Right kidney (tissue), 9 donors: ENCODE measurements at places on chromosomes 13 and 19.

DNA sequence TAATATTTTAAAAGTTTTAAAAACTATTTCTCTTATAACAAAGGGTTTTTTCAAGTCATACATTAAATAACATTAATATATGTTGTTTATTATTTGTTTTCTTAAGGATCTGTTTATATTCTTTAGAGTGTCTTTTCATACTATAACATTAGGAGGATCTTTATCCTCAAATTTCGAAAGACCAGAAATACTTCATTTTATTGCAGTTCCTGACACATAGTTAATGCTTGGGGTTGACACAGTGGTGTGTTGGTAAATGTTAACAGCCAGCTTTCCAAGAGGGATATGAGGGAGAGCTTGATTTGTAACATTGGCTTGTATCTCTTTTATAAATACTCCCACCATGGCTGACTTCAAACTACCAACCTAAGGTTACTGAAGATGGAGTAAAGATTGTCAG lies 126.6 kb upstream of the KLF5 start:
- DNase-seq: no peak

GRCh38 chr13:51704399-51705313 lies 99.3 kb downstream of the DHRS12 start:
- DNase-seq: no peak

GRCh38 chr13:111629926-111630325 lies 309.5 kb downstream of the TEX29 start:
- DNase-seq: peak; percentile 25

GRCh38 chr19:55407800-55408532 lies 378 bp upstream of the UBE2S start:
- DNase-seq: peak; percentile 94

- DNase-seq: no peak
Observed at GRCh38 chr19:336067-336614, 8.5 kb downstream of the MIER2 start.

DNA sequence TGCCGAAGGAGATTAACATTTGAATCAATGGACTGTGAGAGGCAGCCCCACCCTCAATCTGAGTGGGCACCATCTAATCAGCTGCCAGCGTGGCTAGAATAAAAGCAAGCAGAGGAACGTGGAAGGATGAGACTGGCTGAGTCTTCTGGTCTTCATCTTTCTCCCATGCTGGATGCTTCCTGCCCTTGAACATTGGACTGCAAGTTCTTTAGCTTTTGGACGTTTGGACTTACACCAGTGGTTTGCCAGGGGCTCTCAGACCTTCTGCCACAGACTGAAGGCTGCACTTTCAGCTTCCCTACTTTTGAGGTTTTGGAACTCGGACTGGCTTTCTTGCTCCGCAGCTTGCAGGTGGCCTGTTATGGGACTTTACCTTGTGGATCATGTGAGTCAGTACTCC lies 14.7 kb downstream of the NHLRC3 start:
- no peak for DNase-seq

GRCh38 chr13:65875031-65875430 lies 1355.1 kb downstream of the PCDH9 start:
- no peak for DNase-seq

- no peak for DNase-seq
Observed at GRCh38 chr19:15666883-15667282, 6.0 kb upstream of the CYP4F12 start.

- DNase-seq: no peak
Observed at GRCh38 chr13:110929104-110929777, 14.4 kb upstream of the ANKRD10 start.

- no peak for DNase-seq
Observed at GRCh38 chr13:67696775-67697174, 466.6 kb upstream of the PCDH9 start.

DNA sequence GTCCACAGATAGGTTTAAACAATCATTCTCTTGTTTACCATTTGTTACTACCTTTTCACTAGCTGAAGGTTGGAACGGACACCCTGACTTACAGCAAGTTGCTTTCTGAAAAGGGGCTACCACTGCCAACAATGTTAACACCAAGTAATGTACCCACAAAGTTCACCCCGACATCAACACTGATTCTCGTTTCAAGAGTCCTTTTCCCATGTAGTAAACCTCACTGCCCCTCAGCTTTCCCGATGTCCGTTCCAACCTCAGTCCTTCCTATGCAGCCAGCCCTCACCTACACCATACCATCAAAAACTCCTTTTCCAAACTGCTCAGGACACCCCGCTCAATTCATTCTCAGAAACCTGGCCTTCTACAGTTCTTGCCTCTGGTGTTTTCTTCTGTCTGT lies 29.0 kb downstream of the PEG3 start:
- DNase-seq: no peak

GRCh38 chr19:30155381-30156200 lies 213.6 kb downstream of the URI1 start:
- DNase-seq: no peak

DNA sequence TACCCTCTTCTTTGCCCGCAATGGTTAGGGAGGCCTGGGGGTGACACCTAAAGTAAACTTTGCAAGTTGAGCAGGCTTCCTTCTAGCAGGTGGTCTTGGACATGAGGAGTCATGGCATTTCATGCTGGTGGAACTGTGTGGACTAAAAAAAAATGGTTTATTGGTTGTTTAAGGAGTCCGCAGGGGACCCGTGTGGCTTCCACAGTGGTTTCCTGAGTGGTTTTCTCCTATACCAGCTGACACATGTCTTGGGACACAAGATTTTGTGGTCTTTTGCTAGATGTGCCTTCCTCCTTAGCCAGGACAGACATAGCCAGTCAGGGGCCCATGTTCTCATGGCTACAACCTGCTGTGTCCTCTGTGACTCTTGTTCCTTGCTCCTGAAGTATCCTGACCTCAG lies 1.5 kb downstream of the ZNF543 start:
- DNase-seq: no peak

- DNase-seq: no peak
Observed at GRCh38 chr13:38636761-38637160, 50.1 kb upstream of the FREM2 start.

DNA sequence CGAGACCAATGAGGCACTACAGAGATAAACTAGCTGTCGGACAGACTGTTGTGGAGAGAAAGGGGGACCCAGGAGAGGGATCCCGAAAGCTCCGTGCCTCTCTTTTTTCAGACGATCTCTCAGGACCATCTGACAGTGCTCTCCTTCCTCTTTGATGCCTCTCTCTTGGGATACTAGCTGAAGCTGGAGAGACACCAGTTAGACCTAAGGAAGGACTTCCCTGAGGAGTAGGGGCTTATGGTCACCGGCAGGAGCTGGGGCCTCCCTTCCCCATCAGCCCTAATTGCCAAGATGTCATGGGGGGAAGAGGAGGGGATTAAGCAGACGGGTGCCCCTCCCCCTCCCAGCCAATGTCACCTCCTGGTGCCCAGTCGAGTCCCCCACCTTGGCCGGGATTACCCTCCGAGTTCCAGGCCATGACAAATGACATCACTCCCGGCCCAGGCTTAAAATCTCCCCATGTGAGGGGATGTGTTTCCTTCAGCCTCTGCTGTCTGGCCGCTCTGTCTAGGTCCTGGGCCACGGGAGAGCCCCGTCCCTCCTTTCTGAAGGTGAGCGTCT lies at the start of gene CRX:
TSS of gene CRX (plus strand) at position 478 of the 561 bp plus-strand sequence. CDS start 12,507 bp downstream, outside the sequence.
- no peak for DNase-seq

GRCh38 chr13:79659121-79659521 lies 178.2 kb downstream of the NDFIP2 start:
- peak; percentile 20 for DNase-seq

DNA sequence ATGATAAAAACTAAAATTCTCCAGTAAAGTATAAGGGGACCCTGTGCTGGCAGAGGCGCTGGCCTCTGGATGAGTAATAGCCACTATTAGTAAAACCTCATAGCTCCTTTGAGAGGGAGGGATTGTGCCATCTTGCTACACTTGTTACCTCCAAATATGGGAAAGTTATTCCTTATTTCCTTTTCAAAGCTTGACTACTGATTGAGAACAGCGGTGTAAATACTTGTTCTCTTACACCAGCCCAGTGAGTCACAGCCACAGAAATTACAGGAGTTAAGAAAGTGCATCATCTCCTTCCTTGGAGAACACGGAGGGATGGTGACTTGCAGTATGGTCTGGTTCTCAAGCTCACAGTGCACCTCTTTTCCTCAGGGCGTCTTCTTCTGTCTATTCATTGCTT lies 379.0 kb downstream of the EFNB2 start:
- no peak for DNase-seq

- DNase-seq: no peak
Observed at GRCh38 chr13:22777207-22777606, 403.6 kb upstream of the SGCG start.

DNA sequence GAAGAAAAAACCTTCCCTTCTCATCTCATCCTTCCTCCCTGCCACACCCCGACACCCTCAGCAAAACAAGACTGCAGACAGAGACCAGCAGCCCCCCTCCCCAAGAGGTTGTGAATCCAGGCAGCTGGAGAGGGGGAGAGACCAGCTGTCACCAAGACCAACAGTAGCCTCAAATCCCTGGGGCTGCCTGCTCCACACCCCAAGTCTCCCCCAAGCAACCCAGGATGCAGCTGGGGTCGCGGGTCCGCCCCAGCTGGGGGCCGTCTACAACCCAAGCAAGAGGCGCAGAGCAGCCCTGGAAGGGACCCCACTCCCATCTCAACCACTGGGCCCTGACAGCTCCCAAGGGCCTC lies 7.1 kb downstream of the KLF16 start:
- DNase-seq: peak; percentile 60

GRCh38 chr13:76016799-76017400 lies 380.8 kb downstream of the LMO7 start:
- DNase-seq: no peak

DNA sequence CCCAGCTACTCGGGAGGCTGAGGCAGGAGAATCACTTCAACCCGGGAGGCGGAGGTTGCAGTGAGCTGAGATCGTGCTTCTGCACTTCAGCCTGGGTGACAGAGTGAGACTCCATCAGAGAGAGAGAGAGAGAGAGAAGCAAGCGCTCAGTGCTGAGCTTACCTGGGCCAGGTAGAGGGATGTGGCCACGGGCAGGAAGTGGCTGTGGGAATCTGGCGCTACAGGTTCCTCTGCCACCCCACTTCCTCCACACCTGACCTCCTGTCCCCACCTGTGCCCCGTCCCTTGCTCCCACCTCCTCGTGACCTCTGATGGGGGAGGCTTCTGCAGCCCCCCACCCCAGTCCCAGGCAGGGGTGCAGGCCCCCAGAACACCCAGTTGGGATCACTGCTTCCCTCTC lies 1.0 kb upstream of the NCCRP1 start:
- DNase-seq: no peak

- no peak for DNase-seq
Observed at GRCh38 chr13:100240109-100240779, 151.4 kb downstream of the PCCA start.

DNA sequence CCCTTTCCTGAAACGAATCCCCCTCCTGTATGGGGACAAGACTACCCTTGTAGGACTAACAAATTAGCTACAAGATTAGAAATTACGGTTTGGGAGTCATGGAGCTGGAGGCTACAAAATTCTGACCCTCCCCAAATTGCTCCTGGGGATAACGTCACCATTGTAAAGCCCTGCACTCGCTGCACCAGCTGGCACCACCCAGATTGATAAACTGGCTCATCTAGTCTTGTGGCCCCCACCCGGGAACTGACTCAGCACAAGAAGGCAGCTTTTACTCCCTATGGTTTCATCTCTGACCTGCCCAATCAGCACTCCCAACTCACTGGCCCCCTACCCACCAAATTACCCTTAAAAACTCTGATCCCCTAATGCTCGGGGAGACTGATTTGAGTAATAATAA lies 150.6 kb upstream of the TSC22D1 start:
- DNase-seq: no peak

DNA sequence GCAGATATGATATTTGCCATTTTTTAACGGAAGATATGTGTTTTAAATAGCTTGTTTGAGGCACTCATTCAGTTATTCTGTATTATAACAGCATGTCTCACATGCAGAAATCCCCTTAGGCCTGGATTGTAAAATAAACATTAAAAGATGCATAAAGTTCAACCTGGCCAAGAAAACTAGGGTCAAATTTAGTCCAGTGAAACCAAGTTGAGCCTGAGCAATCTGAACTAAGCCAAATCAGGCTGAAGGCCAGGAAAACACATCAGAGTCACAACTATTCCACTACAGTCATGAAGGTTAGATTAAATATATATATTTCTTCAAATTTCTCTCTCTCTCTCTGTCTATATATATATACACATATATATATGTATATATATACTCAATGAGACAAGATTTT lies 504.8 kb downstream of the SLITRK1 start:
- no peak for DNase-seq

DNA sequence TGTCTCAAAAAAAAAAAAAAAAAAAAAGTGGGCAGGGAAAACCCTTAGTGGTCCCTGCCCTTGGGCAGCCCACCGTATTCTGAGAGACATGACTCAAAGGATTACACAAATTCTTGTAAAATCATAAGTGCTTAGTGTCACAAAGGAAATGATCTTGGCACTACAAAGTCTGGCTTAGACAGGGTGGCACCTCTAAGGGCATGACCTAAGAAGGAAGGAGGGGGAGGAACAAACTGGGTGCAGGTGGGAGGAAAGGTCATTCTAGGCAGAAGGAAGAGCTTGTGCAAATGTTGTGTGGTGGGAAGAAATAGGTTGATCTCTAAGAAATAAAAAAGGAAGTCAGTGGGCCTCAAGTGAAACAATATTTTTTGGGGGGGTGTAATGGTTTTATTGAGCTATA lies 10.4 kb downstream of the PNPLA6 start:
- no peak for DNase-seq

DNA sequence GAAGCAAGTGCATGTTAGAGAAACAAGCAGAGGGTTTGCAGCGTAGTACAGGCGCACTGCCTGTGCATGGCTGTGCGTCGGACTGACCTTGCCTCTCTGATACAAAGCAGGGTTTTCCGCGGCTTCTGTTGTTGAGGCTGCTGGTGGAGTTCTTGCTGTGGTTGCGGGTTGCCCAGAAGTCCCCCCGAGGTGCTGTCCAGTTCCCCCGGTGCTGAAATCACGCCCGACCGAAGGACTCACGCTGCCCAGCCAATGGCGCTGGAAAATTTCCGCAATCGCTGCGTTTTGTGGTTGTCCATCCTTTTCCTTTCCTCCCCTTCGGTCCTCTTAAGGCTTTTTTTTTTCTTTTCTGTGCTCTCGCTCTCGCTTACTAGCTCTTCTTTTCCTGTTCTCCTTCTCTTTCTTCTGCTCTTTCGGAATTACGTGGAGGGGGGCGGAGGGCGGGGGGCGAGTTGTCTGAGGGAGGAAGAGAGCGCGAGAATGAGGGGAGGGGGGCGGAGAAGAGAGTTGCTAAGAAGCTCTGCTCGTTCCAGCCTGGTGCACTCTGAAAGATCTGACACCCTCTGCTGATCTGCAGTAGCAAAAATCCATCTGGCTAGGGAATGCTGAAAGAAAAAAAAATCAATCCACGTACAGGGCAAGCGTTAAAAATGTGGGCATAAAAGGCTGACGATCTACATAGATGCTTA lies at the start of gene SLITRK1:
TSS of gene SLITRK1 (minus strand) at position 558 of the 689 bp plus-strand sequence. CDS start 967 bp downstream, outside the sequence.
- peak; percentile 62 for DNase-seq

DNA sequence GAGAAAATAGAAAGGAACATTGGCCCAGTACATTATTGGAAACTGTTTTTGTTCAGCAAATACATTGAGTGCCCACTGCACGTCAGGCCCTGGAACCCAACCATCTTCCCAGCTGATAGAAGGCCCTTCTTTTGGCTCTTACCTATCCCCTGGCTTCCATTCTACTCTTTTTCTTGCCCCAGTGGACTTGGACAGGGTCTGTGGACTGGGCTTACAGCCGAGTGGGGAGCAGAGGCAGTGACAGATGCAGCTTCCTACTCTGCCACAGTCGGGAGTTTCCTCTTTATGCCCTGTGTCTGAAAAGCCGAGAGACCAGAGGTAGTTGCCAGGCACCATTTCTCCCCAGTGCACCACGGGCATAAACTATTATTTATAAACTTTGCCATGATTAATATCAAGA lies 70.4 kb downstream of the ARHGAP35 start:
- no peak for DNase-seq

- DNase-seq: peak; percentile 22
Observed at GRCh38 chr19:15551293-15552004, 43.1 kb downstream of the CYP4F22 start.
